ENCODE measurements at places on chromosomes 6 and 20.

GRCh38 chr6:24891004-24891403 is 44.8 kb downstream of the RIPOR2 start:
- DNase-seq: no peak

GRCh38 chr6:52022675-52023074 is 64.7 kb downstream of the PKHD1 start:
- no peak for DNase-seq

GRCh38 chr20:10671919-10672623 is 1.7 kb downstream of the JAG1 start:
- no peak for DNase-seq

DNA sequence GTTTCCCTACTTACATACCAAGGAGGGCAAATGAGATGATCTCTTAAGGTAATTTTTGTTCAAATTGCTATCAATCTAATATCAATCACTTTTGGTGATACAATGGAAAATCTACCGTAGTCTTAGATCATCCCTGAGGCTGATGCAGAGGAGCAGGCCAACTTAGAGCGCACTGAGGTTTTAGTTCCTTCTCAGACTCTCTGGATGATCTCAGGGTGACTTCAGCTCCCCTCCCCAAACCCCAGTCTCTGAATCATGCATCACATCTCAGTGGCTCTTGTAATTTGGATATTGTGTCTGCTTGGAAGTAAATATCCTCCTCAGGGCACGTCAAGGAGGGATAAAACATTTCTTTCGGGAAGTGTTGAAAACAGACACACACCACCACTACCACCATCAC is 5.9 kb downstream of the TUBB2B start:
- no peak for DNase-seq

DNA sequence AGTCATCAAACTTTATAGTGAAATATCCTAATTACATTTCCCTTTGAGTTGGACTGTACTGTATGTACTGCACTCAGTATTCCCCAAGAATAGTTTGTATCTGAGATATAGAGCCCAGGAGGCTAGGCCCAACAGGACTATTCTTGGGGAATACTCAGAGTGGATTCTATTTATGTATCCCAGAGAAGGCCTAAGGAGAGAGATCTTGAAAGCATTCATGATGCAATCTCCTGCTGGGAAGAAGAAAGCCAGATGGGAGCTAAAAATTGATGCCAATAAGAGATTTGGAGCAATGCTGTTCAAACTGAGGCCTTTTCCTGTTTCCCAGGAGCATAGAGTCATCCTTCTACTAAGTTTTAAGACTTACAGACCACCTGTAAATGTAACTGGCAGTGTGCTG is 452.1 kb upstream of the PLCB4 start:
- DNase-seq: no peak

- DNase-seq: no peak
Measured at GRCh38 chr20:24378661-24379483, 90.6 kb upstream of the SYNDIG1 start.

GRCh38 chr20:51624157-51624731 is 81.7 kb upstream of the NFATC2 start:
- peak; percentile 56 for DNase-seq

GRCh38 chr20:63831993-63832686 is 1.1 kb upstream of the ZBTB46 start:
- DNase-seq: no peak

GRCh38 chr20:4483486-4483885 is 238.2 kb upstream of the PRND start:
- DNase-seq: no peak

DNA sequence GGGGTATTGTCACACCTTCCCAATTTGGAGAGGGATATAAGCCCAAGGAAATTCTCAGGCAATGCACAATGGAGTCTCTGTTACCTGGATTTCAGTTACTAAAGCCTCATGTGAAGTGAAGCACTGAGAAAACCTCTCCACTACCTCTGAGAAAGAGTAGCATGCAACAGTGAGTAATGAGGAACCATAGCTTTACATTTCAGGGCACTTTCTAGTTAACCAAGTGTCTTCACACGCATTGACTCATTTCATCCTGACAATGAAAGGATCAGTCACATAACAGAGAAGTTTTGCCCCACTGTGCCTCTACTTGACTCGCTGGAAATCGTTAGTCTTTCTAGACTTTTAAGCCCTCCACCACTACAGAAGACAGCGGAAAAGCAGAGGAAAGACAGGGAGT is 86.2 kb upstream of the ARID1B start:
- DNase-seq: no peak

GRCh38 chr6:48036316-48036715 is 74.7 kb downstream of the PTCHD4 start:
- no peak for DNase-seq

GRCh38 chr20:40953856-40954255 is 74.8 kb upstream of the TOP1 start:
- no peak for DNase-seq

- no peak for DNase-seq
Measured at GRCh38 chr6:68975064-68975463, 340.0 kb downstream of the ADGRB3 start.

DNA sequence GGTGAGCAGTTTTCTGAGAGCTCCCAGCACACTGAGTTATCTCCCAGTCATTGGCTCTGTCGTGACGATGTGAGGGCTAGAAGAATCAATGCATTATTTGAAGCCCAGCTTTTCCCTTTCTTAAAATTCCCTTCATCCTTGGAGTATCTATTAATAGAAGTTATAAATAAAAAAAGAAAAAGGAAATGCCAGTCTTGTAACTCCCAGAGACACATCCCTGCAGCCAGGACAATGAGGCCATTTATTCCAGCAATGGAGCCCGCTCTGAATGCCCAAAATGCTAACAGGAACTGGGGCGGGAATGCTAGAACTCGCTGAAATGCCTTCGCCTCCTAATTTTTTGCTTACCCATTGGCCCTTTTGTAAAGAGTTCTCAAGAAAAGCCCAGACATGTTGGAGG is 305.8 kb downstream of the TFAP2C start:
- DNase-seq: no peak

GRCh38 chr6:4174042-4174441 is 38.7 kb upstream of the ECI2 start:
- DNase-seq: no peak

- no peak for DNase-seq
Measured at GRCh38 chr6:14380901-14381828, 263.6 kb downstream of the CD83 start.

- DNase-seq: peak; percentile 24
Measured at GRCh38 chr20:33933469-33933909, 60.2 kb upstream of the RALY start.

GRCh38 chr6:149043476-149044130 is 273.9 kb upstream of the TAB2 start:
- no peak for DNase-seq

DNA sequence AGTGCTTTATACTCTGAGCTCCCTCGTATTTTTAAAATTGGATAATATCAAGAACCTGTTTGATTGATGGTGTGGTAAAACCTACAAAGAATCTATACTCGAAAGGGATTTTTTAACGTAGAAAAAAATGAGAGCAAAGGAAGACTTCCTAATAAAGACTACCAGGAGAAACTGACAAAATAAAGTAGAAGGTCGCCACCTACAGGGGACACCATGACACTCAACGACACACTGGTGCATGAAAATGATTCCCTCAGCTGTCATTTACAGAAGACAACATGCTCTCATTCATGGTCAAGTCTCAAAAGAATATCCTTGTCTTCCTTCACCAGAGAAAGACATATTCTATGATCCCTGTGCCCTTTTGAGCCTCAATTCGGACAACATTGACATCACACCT is 10.1 kb upstream of the NHSL1 start:
- DNase-seq: no peak

DNA sequence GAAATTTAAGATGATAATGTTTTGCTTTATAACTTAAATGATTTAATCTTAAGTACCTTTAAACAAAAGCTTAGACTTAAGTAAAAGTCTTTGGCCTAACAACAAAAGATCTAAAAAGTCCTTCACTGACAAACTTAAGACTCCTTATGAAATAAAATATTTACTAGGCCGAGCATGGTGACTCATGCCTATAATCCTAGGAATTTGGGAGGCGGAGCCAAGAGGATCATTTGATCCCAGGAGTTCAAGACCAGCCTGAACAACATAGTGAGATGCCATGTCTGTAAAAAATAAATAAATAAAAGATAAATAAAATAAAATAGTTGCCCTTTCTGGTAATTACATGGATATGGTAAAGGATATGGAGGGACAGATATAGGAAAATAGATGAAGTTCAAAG is 12.4 kb downstream of the KATNA1 start:
- no peak for DNase-seq

DNA sequence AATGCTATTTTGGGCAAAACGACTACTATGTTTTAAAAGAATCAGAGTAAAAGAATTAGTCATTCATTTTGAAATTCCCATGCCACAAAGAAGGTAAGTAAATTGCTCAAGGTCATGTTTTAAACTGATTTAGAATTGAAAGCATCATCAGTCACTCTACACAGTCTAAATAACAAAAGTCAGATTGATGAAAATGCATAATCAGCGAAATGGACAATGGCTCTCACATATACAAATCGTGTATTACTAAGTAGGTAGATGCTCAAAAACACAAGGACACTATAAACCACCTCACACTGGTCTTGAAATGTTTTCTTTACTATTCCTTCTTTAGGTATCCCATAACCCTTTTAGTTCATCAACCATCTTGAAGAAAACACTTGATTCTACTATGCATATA is 135.4 kb downstream of the OPN5 start:
- DNase-seq: no peak

- no peak for DNase-seq
Measured at GRCh38 chr6:153192943-153193885, 62.1 kb upstream of the RGS17 start.

DNA sequence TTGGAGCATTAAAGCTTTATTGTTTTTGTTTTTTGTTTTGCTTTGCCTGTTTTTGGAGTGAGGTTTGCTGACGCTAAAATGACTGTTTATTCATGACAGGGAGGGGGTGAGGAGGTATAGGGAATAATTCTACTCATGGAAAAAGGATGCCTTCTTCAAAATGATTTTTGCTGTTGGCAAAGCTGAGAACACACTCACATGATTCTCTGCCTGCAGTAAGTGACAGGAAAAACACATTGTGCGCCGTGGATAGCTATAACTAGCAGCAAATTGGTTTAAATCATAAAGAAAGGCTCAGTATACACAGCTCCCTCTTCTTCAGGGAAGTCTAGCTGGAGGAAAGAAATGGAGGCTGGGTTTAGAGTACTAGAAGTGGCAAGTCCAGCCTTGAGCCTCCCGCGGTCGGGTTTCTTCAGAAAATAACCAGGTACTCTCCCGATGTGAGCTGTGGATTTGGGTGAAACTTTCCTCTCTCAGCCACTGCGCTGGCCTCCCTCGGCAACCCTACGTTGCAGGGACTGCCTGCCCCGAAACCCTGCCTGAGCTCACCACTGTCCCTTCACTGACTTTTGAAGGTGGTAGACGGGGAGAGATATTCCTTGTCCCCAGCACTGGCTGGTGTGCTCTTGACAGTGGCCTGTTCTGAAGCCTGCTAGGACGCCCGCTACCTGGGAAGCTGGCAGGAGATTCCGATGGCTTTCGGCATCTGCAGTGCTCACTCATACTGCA is 278.2 kb downstream of the NRN1 start:
- no peak for DNase-seq

GRCh38 chr6:55668591-55668990 is 89.6 kb upstream of the HMGCLL1 start:
- no peak for DNase-seq

DNA sequence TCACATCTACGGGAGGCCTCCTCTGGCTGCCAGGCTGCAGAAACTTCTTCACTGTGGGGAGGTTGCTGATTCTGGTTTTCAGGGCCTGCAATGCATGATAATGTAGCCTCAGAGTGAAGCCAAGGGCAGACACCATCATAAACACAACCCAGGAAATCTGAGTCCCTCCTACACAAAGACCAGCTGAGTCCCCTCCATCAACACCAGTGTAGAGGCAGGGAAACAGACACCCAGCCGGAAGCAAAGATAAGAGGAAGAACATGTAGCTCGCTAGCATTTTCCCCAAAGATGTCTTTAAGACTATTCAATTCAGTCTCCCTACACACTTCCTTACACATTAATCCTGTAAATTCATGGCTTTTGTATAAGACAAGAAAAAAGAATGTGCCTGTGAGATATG is 23.6 kb downstream of the GSTA2 start:
- no peak for DNase-seq

- DNase-seq: no peak
Measured at GRCh38 chr6:19839788-19840187, 2.6 kb downstream of the ID4 start.

GRCh38 chr20:62704341-62704948 is 4.2 kb upstream of the NTSR1 start:
- no peak for DNase-seq

GRCh38 chr6:133223452-133224029 is 17.6 kb upstream of the EYA4 start:
- DNase-seq: no peak

- DNase-seq: no peak
Measured at GRCh38 chr20:21234324-21234723, 68.8 kb upstream of the XRN2 start.

DNA sequence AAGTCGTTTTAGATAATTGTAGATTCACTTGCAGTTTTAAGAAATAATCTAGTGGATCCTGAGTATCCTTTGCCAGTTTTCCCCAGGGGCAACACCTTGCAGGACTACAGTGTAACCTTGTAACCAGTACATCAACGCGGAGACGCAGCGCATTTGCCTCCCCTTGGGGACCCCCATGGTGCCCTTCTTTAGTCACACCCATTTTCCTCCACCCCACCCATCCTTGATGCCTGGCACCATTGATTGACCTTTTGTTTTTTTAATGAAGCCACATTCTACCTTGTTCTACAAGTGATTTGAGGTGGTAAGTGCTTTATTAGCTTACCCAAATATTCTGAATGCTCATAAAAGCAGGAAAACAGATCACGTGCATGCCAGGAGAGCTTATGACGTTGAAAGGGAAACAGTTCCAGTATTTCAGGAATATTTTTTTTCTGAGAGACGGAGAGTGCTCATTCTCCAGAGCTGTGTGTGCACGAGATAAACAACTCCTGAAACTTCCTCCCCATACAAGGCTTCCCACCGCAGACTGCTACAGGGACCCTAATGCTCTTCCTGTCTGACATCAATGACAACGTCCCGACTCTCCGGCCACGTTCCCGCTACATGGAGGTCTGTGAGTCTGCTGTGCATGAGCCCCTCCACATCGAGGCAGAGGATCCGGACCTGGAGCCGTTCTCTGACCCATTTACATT is 35.7 kb downstream of the CDH26 start:
- DNase-seq: no peak

DNA sequence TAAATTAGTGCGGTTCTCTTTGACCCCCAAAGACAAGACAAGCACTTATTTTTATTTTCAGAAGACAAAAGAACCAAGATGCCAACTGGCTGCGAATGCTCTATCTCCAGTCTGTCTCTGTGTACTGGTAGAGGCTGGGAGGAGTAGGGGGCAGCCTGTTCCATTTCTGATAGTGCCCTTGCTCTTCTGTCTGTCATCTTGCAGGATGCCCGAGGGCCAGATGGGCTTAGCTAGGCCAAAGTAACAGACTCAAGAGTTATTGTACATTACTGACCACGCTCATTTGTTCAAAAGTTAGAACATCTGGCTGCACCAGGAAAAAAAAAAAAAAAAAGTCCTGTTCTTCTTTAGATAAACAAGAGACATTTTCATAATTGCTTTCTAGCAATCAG is 198.1 kb upstream of the UST start:
- DNase-seq: no peak

Measured in stimulated activated CD4-positive, alpha-beta T cell treated with anti-CD3 and anti-CD28 coated beads, Interleukin-15, amount 100 ng/mL, for 1 hour (primary cell).